H1 (cell line): ENCODE measurements at places on chromosomes 13 and 19.

- DNase-seq = peak; percentile 83
Observed at GRCh38 chr19:54462655-54463530, 685 bp downstream of the LENG9 start.

DNA sequence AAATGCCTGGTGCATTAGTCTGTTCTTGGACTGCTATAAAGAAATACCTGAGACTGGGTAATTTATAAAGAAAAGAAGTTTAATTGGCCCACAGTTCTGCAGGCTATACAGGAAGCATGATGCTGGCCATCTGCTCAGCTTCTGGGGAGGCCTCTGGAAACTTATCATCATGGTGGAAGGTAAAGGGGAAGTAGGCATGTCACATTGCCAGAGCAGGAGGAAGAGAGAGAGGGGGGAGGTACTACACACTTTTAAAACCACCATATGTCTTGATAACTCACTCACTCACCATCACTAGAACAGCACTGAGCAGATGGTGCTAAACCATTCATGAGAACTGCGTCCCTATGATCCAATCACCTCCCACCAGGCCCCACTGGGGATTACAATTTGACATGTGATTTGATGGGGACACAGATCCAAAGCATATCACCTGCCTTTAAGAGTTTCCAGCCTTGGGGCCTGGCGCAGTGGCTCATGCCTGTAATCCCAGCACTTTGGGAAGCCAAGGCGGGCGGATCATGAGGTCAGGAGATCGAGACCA is 219.0 kb downstream of the KATNAL1 start:
- no peak for DNase-seq

GRCh38 chr19:23526302-23526701 is 131.0 kb upstream of the ZNF91 start:
- DNase-seq = no peak

DNA sequence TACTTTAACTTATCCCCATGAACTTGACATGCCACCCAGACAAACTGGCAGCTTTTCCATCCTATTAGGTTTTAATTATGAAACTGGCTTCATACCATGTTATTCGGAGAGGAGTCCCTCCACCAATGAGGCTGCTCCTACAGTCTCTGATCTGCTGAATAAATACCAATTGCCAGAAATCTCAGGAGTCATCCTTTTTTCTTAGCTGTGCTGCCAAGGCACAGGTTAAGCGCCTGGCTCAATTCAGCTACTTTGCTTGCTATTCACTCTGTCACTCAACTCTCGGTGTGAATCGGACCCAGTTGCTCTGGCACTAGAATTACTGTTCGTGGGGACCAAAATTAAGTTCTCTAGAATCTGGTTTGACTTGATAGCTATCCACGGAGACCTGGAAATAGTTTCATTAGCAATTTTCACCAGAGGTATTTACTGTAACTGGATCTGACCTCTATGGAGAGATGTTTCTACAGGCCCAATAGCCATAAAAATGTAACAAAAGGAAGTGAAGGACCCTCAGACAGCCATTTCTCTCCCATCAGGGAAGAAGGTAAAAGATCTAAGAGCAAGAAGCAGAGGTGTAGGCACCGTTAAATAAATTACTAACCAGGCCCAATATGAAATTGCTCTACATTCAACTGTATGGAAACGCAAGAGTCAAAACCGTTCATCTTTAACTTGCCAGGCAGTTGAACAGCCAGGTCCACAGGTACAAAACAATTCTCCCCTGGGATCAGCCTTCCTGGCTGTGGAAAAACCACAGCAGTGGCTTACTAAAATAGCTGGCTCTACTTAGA is 5.4 kb downstream of the ZC3H4 start:
- no peak for DNase-seq

DNA sequence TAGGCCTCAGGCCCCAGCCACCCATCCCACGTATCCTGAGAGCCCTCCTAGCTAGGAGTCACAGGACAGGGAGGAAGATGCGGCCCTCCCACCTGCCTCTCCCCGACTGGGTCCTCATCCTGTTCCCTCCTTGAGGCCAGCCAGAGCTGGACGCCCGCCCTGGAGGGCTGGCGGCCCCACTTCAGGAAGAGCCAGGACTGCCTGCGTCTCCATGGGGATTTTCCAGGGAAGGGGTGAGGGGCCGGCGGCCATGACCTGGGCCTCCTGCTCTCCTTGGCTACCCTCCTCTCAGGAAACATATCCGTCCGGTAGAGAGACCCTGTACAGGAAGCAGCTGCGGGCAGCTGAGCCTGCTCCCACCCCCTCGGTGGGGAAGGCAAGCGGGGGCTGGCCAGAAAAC is 11.3 kb upstream of the PRKD2 start:
- no peak for DNase-seq

- peak; percentile 96 for DNase-seq
Observed at GRCh38 chr19:49664171-49665035, 1.3 kb downstream of the IRF3 start.

DNA sequence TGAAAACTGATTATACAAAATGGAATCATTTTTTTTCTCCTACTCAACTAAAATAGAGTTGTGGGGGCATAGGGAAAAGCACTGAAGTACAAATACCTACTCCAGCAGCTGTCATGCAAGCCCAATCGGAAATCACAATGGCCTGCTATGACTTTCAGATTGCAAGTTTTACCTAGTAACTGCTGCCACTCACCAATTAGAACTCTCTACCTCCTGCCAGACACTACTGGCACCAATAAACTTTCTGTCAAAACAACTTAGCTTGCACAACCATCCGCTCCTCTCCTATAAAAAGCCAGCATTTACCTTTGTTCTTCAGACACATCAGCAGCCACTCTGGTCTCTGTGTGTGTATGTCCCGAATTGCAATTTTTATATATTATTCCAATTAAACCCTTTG is 9.3 kb upstream of the TRPC4 start:
- no peak for DNase-seq

- DNase-seq = no peak
Observed at GRCh38 chr13:38528986-38529385, 157.9 kb upstream of the FREM2 start.

DNA sequence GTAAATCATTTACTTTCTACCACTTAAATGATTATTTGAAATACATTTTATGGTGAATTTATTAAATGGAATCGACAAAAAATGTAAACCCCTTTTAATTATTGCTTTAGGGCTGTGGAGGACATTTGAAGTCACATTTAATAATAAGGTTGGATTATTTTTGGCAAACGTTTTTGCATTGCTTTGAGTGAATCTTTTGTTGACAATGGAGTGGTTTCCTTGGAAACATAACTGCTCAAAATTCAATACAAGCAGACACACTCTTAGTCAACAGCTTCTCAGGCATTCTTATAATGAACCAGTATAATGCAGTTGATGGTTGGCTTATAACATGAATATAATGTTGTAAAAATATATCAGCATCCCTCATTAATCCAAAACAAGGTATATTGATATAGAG is 104.7 kb downstream of the DCLK1 start:
- no peak for DNase-seq

DNA sequence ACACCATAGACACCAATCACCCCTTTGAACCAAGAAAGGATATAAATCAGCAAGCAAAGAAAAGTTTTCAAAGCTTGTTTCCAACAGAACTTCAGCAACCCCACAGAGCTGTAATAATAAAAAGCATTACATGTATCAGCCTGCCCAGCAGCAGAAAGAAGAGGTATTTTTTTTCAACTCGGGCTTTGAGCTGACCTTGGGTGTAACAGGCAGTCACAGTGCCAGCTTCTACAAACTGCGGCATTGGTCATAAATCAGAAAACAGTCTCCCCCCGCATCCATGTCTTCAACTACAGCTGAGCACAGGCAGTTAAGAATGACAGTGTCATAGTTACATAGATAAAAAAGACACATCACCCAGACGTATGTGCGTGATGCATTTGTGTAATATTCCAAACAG is 671.0 kb upstream of the SLITRK1 start:
- DNase-seq = no peak

DNA sequence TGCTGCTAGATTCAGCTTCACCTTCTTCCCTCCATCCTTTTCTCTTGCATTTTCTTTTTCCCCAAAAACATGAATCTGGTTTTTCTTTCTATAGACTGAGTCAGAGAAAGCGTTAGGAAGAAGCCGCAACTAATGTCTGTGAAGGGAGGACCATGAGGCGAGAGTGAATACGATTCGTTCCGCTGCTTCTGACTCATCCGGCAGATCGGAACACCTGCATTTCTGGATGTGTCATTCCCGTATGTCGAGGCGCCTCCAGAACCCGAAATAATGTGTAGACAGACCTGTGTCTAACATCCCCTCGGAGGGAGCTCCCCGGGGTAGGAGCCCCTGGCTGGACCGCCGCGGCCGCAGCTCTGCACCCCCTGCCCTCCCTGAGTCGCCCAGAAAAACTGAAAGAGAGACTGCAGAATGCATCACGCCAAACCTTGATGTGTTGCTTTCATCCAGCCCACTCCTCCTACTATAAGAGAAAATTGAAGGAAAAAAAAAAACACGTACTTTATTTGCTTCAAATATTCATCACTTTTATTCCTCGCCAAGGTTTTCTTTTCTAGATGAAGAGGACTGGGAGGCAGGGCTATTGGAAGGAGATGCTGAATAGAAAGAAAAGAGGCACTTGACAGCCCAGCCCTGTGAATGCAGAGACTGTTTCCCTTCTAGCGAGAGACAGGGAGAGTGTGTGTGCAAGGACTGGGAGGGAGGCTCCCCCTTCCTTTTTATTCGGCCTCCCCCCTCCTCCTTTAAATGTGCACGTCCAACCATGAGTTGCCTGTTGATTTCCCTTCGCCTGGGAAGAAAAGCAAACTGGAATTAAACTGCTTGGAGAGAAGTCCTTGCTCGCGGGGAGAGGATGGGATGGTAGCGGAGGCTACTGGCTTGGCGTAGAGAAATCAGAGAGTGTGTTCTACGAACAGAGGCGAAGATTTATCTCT is 616 bp upstream of the PCDH17 start:
- no peak for DNase-seq

DNA sequence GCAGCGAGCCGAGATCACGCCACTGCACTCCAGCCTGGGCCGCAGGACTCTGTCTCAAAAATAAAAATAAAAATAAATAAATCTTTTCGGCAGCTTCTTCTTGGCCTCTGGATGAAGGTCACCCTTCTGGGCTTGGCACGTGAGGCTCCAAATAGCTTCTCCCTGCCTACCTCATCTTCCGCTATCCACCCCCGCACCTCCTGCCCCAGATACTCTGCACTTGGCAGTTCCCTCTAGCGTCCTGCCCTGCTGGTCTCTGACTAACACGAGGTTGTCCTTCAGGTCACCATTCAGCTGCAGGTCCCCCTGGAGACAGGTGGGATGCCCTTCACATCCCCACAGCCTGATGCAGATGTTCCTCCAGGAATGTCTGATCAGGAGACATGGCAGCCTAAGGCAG is 8.5 kb upstream of the CCL25 start:
- DNase-seq = no peak

- peak; percentile 88 for DNase-seq
Observed at GRCh38 chr13:20924758-20925394, 22.3 kb upstream of the XPO4 start.

- no peak for DNase-seq
Observed at GRCh38 chr13:72383646-72384045, 343.8 kb downstream of the MZT1 start.

- no peak for DNase-seq
Observed at GRCh38 chr13:41909506-41909905, 51.4 kb downstream of the VWA8 start.

DNA sequence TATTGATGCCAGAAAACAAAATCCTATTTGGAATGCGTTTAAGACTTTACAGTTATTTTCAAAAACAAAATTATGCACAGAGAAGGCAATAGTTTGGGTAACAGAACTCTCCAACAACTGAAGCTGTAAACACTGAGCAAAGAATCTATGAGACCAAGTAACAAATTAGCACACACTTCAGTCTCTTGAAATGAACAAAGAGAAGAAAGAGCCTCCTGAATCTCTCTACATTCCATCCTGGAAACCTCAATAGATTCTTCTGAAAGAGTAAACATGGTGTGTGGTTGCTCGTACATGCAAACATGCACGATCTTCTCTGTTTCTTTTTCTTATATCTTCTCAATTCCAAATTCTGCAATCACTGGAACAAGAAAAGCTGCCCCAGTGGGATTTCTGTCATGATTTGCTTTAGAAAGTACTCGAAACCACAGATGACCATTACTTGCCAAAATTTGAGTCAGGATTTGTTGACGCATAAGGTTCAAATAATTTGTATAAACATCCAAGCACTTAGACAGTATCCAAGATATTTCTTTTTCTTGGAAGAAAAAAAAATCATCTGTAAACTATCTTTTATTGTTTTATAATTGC is 137.9 kb upstream of the DACH1 start:
- no peak for DNase-seq

GRCh38 chr13:113304121-113304520 is 7.1 kb downstream of the LAMP1 start:
- no peak for DNase-seq

DNA sequence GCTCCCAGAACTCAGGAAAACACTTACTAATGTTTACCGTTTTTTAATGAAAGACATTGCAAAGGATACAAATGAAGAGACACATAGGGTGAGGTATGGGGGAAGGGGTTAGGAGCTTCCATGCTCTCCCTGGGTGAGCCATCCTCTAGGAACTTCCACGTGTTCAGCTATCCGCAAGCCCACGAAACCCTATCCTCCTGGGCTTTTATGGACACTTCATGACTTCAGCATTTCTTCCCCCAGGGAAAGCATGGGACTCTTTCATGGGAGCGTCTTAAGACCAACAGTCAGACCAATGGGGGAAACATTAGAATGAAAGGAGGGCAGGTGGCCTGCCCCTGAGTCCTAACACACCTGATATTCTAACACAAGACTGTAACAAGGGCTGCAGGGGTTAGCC is 6.6 kb upstream of the ESD start:
- DNase-seq = no peak

- no peak for DNase-seq
Observed at GRCh38 chr19:6101991-6102390, 8.3 kb downstream of the RFX2 start.

GRCh38 chr13:41145136-41145908 is 12.7 kb upstream of the KBTBD6 start:
- DNase-seq = no peak

DNA sequence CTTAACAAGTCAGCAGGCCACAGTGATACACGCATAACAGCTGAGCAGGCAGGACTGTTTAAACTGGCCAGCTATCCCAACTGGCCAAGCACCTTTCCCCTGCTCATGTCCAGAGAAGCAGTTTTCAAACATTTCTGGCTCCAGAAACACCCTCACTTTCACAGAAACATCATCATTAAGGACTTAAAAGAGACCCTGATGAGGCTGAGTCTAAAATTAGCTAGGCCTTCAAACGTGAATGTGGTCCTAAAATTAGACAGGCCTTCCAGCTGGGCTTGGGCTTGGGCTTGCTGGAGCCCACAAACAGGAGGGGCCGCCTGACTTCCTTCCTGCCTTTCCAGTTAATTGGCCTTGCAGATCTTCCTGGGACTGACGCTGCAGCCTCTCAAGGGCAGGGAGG is 334.2 kb downstream of the DNAJC15 start:
- DNase-seq = no peak

GRCh38 chr19:48772503-48772953 is 17.2 kb downstream of the FGF21 start:
- DNase-seq = no peak

DNA sequence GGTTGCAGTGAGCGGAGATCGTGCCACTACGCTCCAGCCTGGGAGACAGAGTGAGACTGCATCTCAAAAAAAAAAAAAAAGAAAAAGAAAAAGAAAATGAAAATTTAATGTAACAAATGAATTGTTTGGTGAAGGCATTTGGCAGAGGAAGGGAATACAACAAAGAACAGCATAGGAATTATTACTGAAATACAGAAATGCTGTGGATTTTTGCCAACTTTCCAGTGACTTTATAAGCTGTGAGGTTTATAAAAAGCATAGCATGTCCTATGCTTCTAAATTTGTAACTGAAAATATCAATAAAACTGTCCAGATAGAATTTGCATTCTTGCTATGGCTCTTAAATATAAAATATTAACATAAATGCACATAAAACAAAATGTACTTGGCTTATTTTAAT is 112.9 kb upstream of the IRS2 start:
- no peak for DNase-seq
